ENCODE measurements at places on chromosomes 11 and 22. TPM values are rescaled to one million over a fixed set of nuclear protein-coding genes. Genes with fewer than 3 reads are reported as not detected.

- no peak for DNase-seq
These were observed 109.3 kb downstream of the KIAA1671 start for GRCh38 chr22:25061605-25062376.

DNA sequence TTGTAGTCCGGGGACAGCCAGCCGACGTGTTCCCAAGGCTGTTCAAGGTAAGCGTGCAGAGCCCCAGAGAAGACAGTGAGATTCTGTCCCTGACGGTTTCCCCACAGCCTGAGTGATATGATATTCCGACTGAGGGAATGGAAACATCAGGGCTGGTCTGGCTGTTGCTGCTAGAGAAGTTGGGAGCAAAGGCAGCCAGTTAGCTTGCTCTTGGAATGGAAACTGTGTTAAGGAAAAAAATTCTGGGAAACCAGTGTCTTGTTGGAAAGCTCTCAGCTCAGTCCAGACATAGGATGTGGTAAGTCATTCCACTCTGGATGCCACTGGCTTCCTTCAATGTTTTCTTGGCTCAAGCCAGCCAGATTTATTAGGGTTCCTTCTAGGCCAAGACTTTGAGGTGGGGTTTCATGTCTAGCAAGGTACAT, 8.8 kb downstream of the CRY2 start:
- no peak for DNase-seq

DNA sequence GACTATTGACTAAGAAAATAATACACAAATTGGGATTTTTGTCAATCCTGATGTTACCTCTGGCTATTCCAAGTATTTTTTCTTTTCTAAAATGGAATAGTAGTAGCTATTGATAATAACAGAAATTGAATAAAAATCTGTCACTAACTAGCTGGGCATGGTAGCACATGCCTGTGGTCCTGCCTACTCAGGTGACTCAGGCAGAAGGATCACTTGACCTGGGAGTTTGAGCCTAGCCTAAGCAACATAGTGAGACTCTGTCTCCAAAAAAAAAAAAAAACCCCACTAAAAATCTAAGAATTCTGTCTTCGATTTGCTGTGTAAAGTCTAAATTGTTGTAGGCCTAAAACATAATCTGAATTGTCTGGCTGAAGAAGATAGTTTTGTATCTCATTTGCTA, 42.2 kb downstream of the FAM118A start:
- no peak for DNase-seq

- no peak for DNase-seq
These were observed 8.4 kb upstream of the FTH1 start for GRCh38 chr11:61975638-61976419.

GRCh38 chr11:23723861-23724260, 773.0 kb upstream of the LUZP2 start:
- no peak for DNase-seq

GRCh38 chr11:61832754-61833153, 4.7 kb downstream of the FADS2 start:
- DNase-seq: no peak

DNA sequence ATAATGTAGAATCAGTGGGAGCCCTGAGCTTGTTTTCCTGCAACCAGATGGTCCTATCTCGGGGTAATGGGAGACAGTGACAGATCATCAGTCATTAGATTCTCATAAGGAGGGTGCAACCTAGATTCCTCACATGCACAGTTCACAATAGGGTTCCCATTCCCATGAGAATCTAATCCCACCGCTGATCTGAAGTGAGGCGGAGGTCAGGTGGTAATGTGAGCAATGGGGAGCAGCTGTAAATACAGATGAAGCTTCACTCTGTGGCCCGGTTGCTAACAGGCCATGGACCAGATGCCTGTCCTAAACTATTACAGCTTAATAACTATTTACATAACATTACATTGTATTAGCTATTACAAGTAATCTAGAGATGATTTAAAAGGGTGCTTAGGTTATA, 17.0 kb downstream of the DIXDC1 start:
- DNase-seq: no peak

GRCh38 chr11:44006917-44007361, 40.8 kb upstream of the ACCSL start:
- DNase-seq: no peak

The LRRC74B gene
- not detected for total RNA-seq

The MMP12 gene
- not detected for total RNA-seq

The PATE4 gene
- total RNA-seq: not detected

DNA sequence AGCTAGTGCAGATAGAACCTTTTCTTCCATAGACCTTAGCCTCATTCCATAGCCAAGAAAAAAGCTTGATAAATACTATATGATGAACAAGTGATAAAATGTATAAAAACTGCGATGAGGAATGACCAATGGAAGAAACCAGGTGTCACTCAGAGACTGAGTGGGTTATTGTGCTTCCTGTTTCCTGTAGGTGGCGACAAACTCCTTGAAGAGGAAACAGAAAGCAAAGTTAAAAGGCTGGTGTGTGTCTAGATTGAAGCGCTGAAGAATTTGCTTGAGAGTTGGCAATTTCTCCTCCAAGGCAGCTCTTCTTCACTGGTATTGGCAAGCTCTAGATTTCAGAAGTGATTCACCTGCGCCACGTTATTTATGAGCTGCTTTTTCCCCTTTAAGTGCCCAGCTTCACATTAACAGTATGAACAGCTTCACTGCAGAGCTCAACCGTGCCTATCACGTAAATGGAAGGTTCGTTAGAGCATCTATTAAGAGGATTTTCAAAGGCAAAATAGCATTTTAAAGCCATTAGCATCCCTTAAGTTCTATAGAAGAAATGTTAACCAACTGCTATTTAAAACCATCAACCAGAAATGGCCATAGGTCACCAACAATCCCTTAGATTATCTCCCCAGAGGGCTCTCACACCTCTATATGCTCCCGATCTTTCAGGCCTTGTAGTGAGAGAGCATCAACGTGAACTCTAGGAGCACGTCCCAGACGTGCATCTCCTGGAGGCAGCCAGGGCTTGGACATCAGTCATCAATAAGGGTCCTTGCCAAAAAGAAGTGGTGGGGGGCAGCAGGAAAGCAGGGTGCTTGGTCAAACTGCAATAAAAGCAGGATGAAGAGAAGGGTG, 179.4 kb downstream of the CADM1 start:
- peak; percentile 56 for DNase-seq

GRCh38 chr11:17780668-17781067, 46.1 kb downstream of the KCNC1 start:
- DNase-seq: no peak

- DNase-seq: peak; percentile 91
These were observed 101.9 kb downstream of the WT1 start for GRCh38 chr11:32333320-32333991.

DNA sequence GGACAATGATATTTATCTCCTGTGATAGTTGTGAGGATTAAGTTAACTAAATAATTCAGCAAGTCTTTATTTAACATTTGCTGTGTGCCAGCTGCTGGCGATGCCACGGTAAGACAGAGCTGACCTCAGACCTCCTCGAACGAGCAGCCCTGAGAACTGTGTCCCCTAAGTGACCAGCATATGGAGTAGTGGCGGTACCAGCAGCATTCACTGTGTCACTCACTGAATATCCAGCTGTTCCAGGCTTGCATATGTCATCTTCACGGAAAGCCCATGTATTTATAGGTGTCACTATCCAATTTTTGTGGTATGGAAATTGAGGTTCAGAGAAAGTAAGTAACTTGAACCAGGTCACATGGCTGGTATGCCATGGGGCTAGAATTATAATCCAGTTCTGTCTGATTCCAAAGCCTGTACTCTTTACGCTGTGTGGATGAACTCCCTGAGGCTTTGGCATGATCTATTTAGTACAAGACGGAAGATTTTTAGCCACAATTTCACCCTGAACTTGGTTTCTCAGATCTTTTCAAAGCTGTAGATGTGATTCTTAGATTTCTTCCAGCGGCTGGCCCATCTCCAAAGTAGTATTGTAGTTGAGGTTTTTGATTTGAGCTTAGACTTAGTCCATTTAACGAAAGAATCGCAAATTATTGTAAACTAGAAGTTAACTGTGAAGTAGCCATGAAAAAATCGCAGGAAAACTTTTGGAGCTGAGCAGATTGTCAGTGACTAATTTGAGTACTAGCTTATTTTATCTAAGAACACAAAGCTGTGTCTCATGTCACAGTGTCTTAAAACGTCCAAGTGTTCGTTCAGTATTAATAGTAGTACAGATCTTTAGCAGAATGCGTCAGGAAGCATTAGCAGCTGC, 49.4 kb upstream of the MYO18B start:
- DNase-seq: no peak

DNA sequence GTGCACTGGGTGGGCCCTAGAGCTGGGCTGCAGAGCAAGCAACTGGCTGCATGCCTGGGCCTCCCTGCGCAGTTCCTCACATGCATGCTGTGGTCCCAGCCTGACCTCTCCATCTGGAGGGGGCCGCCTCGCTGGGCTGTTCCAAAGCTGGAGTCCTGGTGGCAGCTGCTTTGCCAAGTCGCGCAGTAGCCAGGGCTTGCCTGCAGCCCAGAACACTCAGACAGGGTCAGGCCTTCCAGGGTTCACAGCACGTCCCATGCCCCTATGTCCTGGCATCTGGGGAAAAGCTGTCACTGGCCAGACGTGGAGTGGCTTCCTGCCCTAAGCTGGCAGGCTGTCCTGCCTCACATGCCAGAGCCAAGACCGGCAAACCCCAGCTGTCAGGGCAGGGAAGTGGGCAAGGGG, 16.5 kb upstream of the CDC42EP2 start:
- no peak for DNase-seq

- DNase-seq: no peak
These were observed 34.1 kb downstream of the PPME1 start for GRCh38 chr11:74205181-74205580.

- DNase-seq: no peak
These were observed 337.0 kb downstream of the SHANK2 start for GRCh38 chr11:70915158-70915985.

- no peak for DNase-seq
These were observed 130.4 kb upstream of the TEAD1 start for GRCh38 chr11:12543596-12544415.

The OR51B2 gene
- total RNA-seq: not detected

GRCh38 chr11:31812383-31813381, 1.6 kb upstream of the PAX6 start:
- peak; percentile 82 for DNase-seq

- peak; percentile 97 for DNase-seq
These were observed at the start of gene TMEM121B for GRCh38 chr22:17121233-17122195. TSS of gene TMEM121B (minus strand) at chr22:17121360. CDS start at chr22:17121127, 233 bp downstream.

- peak; percentile 55 for DNase-seq
These were observed 9.5 kb downstream of the GNB1L start for GRCh38 chr22:19845054-19845722.

DNA sequence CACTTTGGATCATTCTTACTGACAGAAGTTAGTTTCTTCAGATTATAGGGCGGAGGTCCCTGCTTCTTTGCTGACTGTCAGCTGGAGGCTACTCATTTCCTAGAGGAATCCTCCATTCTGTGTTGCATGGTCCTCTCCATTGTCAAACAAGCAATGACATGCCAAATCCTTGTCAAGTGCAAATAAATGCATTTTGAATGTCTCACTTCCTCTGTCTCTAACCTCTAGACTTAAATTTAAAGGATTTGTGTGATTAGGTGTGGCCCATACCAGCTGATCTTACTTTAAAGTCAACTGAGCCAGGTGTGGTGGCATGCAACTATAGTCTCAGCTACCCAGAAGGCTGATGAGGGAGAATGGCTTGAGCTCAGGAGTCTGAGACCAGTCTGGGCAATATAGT, 458.4 kb upstream of the CCDC179 start:
- DNase-seq: no peak

GRCh38 chr11:119023741-119024140, 5.2 kb downstream of the TRAPPC4 start:
- DNase-seq: no peak

DNA sequence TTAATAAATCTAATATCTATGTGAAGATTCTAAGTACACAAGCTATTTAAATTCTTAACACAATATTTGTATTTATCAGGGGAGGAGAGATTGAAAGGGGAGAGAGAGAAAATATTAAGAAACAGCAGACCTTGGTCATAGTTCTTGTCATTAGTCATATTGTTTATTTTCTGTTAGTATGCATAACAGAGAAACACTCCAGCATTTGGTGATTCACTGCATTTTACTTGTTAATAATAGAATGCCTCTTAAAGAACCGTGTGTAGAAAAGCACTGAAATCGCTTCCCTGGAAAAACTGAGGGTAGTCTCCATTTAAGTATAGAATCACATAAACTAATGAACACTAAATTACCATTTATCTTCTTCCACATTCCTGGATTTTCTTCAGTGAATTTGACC, 122.7 kb upstream of the TRPC6 start:
- no peak for DNase-seq

DNA sequence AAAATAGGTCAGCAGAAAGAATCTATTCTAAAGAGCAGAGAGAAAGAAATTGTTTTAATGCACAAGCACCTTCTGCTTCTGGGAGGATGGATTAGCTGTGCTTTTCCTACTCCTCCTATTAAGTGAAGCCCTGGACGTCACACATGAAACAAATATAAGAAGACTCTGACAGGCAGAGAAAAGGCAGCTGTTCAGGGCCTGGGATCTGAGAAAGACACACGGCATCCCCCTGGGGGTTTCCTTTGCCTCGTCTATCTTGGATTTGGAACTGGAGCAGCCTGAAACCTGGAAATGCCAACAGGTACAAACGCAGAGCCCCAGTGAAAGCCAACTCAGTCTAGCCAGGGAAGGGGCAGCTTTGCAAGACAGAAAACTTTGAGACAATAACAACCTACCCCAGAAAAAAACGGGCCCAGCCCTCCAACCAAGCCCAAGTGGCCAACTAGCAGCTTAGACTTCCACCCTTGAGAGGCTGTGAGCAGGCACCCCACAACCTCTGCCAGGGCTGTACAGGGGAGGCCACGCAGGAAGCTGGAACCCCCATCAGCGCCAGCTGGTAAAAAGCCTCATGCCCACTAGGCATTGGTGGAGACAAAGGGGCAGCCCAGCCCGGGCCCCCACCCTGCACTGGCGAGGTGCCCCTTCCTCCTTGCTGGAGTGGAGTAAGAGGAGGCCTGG, 7.3 kb downstream of the CERK start:
- DNase-seq: no peak

- no peak for DNase-seq
These were observed 5.6 kb downstream of the KLHDC7B start for GRCh38 chr22:50551160-50551752.

- DNase-seq: no peak
These were observed 34.3 kb downstream of the CTTN start for GRCh38 chr11:70432580-70432979.

- DNase-seq: no peak
These were observed 3.7 kb downstream of the SLC15A3 start for GRCh38 chr11:60948250-60948649.

GRCh38 chr22:49370627-49371301, 456.9 kb downstream of the BRD1 start:
- DNase-seq: peak; percentile 36

The ZW10 gene
- total RNA-seq: 26.4 TPM

The TRPM5 gene
- total RNA-seq: not detected

The SCN4B gene
- 0.20 TPM for total RNA-seq

- DNase-seq: no peak
These were observed 27.3 kb downstream of the PARVB start for GRCh38 chr22:44051358-44051757.

DNA sequence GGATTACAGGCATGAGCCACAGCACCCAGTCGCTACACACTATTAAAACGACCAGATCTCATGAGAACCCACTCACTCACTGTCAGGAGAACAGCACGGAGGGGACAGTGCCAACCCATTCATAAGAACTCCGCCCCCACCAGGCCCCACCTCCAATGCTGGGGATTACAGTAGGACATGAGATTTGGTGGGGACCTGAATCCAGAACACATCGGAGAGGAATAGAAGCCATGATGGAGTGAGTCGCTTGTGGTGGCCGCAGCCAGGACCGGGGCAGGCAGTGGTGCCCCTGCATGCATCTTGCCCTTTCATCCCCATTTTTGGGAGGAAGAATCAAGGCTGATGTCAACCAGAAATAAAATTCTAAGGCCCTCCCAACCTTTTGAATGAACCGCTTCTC, 8.7 kb downstream of the NADSYN1 start:
- no peak for DNase-seq

Measured in endodermal cell (in vitro differentiated cells).